ENCODE measurements at places on chromosomes 12 and 14.

- DNase-seq = no peak
Observed at GRCh38 chr14:74437496-74438053, 11.6 kb upstream of the SYNDIG1L start.

- no peak for DNase-seq
Observed at GRCh38 chr14:48289701-48290100, 614.3 kb upstream of the MDGA2 start.

GRCh38 chr14:61168141-61168540 lies 113.0 kb downstream of the TMEM30B start:
- DNase-seq = no peak

DNA sequence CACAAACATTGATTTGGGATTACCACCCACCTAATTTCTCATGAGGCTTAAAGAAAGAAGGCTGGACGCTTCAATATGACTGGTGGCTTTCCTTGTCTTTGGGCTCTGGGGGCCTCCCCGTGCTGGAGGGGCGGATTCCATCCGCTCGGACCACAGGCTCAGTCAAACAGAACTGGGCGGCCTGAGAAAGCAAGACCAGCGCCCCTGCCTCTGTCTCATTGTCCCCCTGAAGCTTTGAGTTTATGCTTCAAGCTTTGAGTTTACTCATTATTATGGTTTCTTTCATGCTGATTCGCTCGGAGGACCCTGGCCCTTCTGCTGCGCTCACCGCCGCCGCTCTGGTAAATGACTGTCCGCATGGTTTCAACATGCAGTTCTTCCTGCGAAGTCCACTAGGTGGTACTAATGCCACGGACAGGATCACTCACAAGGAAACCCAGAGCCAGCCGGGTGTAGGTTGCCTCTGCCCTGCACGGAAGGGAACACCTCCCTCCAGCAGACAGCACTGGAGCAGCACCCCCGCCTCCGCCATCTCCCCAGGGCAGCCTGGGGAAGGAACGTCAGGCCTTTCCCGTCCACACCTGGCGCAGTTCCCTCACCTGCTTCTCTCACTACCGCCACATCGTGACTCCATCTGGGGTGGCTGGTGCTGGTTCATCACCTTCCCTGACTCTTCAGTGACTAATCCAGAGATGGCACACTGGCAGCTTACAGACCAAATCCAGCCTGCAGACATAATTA lies 13.2 kb upstream of the TIGAR start:
- DNase-seq = peak; percentile 66

GRCh38 chr12:103875666-103876065 lies 34.6 kb upstream of the NT5DC3 start:
- no peak for DNase-seq

DNA sequence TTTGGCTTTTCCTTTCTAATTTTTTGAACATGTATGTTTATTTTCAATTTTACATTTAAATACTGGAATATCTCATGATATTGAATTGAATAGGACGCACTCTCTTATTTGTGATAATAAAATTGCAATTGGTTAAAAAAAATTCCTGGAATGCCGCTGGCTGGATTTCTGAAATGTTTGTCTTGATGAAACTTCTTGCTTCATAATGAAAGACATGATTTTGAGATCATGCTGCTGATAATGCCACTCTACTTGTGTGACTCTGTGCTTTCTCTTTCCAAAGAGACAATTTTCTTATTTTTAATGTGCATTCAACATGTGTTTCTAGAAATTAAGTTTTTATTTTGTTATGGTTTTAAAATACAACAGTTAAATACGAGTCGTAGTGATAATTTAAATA lies 465.7 kb upstream of the FAR2 start:
- DNase-seq = no peak
